Hematopoietic multipotent progenitor cell (in vitro differentiated cells): ENCODE measurements at places on chromosomes 1 and 21. TPM values are rescaled to one million over a fixed set of nuclear protein-coding genes. Genes with fewer than 3 reads are reported as not detected.

Gene RHD
- total RNA-seq, result under 0.01 TPM

Gene SPRR5
- total RNA-seq, result not detected

Gene MPL
- total RNA-seq, result 39.6 TPM

Gene ITLN1
- not detected for total RNA-seq

Gene MPZ
- total RNA-seq, result 3.5 TPM

Gene OSCP1
- 3.2 TPM for total RNA-seq

Gene C1QB
- total RNA-seq, result 0.27 TPM

Gene SLC41A1
- 7.8 TPM for total RNA-seq

Gene KRTAP19-1
- not detected for total RNA-seq

Gene CYP4X1
- not detected for total RNA-seq

Gene NR1I3
- total RNA-seq, result not detected

Gene SPATA45
- total RNA-seq, result not detected

Gene TTC4
- 13.7 TPM for total RNA-seq
